Activated CD4-positive, alpha-beta memory T cell treated with anti-CD3 and anti-CD28 coated beads, Interleukin-2, amount 10 ng/mL, durations not matched to agents 7 days and 5 days (primary cell): ENCODE measurements at places on chromosomes 4 and X. TPM values are rescaled to one million over a fixed set of nuclear protein-coding genes. Genes with fewer than 3 reads are reported as not detected.

Gene ZFX
- 40.8 TPM for total RNA-seq

Gene NXF3
- total RNA-seq, result not detected

Gene SPANXA2
- not detected for total RNA-seq

Gene KCNE5
- total RNA-seq, result 0.38 TPM

Gene ARAP2
- 76.4 TPM for total RNA-seq

Gene APLN
- total RNA-seq, result 0.15 TPM

Gene ASB12
- total RNA-seq, result 0.38 TPM

DNA sequence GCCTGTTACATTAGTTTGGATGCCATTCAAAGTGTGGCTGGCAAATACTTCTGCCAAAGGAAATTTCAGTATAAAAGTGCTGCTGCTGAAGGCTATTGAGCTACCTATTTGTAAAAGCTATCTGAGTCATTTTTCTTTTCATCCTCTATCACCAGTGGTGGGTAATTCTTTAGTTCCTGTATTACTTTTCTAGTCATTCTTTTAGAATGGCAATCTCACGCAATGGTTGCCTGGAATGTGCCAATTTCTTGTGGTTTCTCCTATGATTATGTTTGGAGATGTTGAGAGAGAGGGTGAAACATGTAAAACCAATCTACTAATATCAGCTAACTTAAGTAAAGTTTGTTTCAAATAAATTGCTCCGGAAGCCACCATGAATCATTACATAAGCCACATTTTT lies 685.0 kb downstream of the RAPGEF2 start:
- H3K4me1 ChIP-seq, result no peaks in the 10 kb centered on the region
- no peaks in the 10 kb centered on the region for H3K36me3 ChIP-seq
- H3K4me3 ChIP-seq, result no peak overlapping the region
- DNase-seq, result no peak
- no peaks in the 10 kb centered on the region for H3K27me3 ChIP-seq
- H3K27ac ChIP-seq, result no peak overlapping the region

DNA sequence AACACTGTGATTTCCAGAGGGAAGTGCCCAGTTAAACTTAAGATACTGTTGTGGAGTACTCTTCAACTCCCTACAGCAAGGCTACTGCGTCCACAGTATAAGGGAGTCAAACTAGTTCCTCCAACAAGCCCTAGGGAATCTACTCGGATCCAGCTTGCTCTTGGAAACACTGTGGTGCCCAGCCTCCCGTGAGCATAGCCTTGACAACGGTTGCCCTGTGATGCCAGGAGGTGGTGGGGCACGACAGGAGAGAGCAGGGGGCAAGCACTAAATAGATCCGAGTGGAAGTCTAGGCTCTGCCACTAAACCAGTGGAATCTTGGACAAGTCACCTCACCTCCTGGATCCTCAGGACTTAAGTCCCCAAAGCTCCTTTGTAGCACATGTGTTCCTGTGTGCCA lies 45.6 kb downstream of the SMC1A start:
- H3K36me3 ChIP-seq, result peaks cover 45% of the 10 kb centered on the region
- no peak overlapping the region for H3K4me3 ChIP-seq
- no peaks in the 10 kb centered on the region for H3K27me3 ChIP-seq
- H3K4me1 ChIP-seq, result peaks cover 2% of the 10 kb centered on the region

GRCh38 chrX:42944381-42944998 lies 166.5 kb upstream of the PPP1R2C start:
- no peaks in the 10 kb centered on the region for H3K27me3 ChIP-seq
- H3K4me1 ChIP-seq, result peaks cover 90% of the 10 kb centered on the region
- DNase-seq, result peak; percentile 34

- H3K4me1 ChIP-seq, result no peaks in the 10 kb centered on the region
- no peak overlapping the region for H3K27ac ChIP-seq
- peaks cover 14% of the 10 kb centered on the region for H3K27me3 ChIP-seq
- no peak for DNase-seq
Observed at GRCh38 chr4:76596713-76597112, 161.7 kb downstream of the SHROOM3 start.

DNA sequence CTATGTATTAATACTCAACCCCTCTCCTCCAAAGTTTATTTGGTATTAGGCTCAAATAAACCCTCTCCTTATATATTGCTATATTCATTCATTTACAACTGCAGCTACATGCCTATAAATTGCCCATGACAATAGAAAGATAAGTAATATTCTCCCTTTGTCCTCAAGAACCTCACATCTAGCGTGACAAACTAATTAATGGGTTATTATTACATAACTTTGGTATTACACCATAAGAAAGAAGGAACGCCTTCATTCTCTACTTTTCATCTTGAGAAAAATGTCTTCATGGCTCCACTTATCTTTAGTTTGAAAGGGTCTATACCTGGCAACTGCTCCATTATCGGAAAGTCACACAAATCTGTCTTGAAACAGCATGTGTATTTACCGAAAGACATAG lies 157.7 kb upstream of the RASGEF1B start:
- H3K36me3 ChIP-seq, result no peaks in the 10 kb centered on the region
- no peak overlapping the region for H3K27ac ChIP-seq
- no peak overlapping the region for H3K4me3 ChIP-seq
- DNase-seq, result no peak
- no peaks in the 10 kb centered on the region for H3K4me1 ChIP-seq

GRCh38 chr4:7037425-7037824 lies 5.7 kb upstream of the TADA2B start:
- DNase-seq, result no peak
- H3K4me1 ChIP-seq, result peaks cover 10% of the 10 kb centered on the region
- H3K27me3 ChIP-seq, result peaks cover 8% of the 10 kb centered on the region
- peaks cover 3% of the 10 kb centered on the region for H3K36me3 ChIP-seq

DNA sequence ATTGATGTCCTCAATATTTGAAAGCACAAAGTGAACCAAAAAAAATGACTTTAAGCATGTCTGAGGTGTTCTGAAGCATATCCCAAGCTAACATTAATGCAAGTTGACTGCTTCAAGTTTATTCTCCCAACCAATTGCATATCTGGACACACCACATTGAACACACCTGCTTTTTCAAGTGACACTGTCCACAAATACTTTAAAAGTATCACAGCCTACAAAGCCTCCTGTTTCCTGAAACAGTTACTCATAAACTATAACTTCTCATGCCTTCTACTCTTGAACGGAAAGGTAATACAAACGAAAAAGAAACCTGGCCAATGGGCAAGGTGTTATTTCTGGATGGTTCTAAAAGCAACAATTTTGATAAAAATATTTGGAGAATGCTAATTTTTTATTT lies 1.1 kb downstream of the CDKL2 start:
- H3K4me1 ChIP-seq, result peaks cover 18% of the 10 kb centered on the region
- no peak for DNase-seq
- no peaks in the 10 kb centered on the region for H3K36me3 ChIP-seq
- no peak overlapping the region for H3K4me3 ChIP-seq
- no peaks in the 10 kb centered on the region for H3K27me3 ChIP-seq

DNA sequence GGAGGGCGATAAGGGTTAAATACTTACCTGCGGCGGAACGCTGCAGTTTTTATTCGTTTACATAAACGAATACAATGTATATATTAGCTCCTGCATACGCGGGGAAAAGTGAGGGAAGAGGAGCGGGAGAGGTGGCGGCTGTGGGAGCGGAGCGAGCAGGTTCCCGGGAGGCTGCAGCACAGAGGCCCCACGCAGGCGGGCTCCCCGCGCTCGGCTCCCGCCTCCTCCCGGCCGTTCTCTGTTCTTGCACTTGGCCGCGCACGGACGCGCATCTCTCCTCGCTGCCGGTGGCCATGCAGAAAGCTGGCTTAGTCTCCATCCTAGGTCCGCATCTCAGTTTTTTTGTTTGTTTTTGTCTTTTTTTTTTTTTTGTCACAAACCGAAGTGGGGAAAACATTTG lies 340.4 kb upstream of the FAT1 start:
- no peaks in the 10 kb centered on the region for H3K27me3 ChIP-seq
- no peaks in the 10 kb centered on the region for H3K36me3 ChIP-seq
- DNase-seq, result no peak

- DNase-seq, result no peak
- H3K27ac ChIP-seq, result no peak overlapping the region
- H3K27me3 ChIP-seq, result peaks cover 83% of the 10 kb centered on the region
Observed at GRCh38 chr4:185016946-185017758, 1.1 kb upstream of the HELT start.

DNA sequence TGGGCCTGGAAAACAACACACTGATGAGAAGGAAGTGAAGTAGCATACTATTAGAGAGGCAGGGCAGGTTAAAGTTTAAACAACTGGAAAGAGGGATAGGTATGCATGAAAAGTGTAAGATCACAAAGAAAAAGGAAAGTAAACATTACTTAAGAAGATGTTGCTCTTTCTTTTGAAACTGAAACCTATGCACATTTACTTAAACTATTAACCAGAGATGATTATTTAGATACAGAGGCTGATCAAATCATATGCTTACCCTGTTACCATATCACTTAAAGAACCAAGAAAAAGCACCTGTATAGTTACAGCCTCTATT lies 37.8 kb downstream of the NAP1L5 start:
- H3K27me3 ChIP-seq, result no peaks in the 10 kb centered on the region
- no peak overlapping the region for H3K27ac ChIP-seq
- H3K4me1 ChIP-seq, result peaks cover 11% of the 10 kb centered on the region

DNA sequence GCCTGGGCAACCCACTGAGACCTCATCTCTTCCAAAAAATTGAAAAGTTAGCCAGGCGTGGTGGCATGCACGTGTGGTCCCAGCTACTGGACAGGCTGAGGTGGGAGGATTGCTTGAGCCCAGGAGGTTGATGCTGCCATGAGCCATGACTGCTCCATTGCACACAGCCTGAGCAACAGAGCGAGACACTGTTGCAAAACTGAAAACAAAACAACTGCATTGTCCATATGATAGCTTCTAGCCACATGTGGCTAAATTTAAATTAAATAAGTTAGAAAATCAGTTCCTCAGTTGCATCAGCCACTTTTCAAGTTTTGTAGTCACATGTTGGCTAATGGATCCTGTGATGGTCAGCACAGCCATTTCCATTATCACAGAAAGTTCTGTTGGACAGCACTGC lies 67.9 kb downstream of the GAB1 start:
- H3K4me3 ChIP-seq, result no peak overlapping the region
- H3K27ac ChIP-seq, result no peak overlapping the region
- H3K4me1 ChIP-seq, result peaks cover 14% of the 10 kb centered on the region
- H3K27me3 ChIP-seq, result peaks cover 5% of the 10 kb centered on the region

DNA sequence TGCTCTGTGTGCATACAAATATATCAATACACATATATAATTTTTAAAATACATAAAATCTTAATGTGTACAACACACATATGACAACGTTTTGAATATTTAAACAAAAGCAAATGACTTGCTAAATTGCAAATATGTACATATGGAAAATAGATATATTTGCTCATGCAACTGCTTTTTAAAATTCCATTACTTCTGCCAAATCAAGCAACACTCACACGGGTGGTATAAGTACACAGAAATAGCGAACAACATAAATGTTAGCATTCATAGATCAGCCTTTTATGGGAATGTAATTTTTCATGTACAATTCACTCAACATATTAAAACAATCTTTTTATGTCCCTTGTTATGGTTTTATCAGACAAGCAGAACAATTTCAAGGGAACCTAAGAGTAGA lies 116.3 kb downstream of the DMD start:
- DNase-seq, result no peak
- no peaks in the 10 kb centered on the region for H3K4me1 ChIP-seq
- no peaks in the 10 kb centered on the region for H3K36me3 ChIP-seq
- no peaks in the 10 kb centered on the region for H3K27me3 ChIP-seq
- H3K27ac ChIP-seq, result no peak overlapping the region

DNA sequence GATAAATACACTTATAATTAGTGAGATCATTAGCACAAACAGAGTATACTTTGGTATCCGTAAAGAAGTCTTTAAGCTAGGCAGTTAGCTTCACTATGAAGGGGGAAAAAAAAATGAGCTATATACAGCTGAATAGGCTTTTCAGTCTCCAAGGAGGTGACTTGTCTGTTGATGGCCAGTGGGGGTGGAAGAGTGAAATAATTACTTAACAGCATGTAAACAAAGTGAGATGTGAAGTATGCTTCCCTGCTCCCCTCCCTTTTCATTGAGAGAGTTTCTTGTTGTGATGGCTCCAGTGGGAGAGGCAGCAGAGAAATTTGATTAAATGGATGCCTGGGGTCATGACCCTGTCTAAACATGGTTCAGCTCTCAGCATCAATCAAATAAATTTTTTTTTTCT lies 180.9 kb downstream of the DACH2 start:
- H3K4me3 ChIP-seq, result no peak overlapping the region
- no peaks in the 10 kb centered on the region for H3K4me1 ChIP-seq
- no peak for DNase-seq
- no peak overlapping the region for H3K27ac ChIP-seq

DNA sequence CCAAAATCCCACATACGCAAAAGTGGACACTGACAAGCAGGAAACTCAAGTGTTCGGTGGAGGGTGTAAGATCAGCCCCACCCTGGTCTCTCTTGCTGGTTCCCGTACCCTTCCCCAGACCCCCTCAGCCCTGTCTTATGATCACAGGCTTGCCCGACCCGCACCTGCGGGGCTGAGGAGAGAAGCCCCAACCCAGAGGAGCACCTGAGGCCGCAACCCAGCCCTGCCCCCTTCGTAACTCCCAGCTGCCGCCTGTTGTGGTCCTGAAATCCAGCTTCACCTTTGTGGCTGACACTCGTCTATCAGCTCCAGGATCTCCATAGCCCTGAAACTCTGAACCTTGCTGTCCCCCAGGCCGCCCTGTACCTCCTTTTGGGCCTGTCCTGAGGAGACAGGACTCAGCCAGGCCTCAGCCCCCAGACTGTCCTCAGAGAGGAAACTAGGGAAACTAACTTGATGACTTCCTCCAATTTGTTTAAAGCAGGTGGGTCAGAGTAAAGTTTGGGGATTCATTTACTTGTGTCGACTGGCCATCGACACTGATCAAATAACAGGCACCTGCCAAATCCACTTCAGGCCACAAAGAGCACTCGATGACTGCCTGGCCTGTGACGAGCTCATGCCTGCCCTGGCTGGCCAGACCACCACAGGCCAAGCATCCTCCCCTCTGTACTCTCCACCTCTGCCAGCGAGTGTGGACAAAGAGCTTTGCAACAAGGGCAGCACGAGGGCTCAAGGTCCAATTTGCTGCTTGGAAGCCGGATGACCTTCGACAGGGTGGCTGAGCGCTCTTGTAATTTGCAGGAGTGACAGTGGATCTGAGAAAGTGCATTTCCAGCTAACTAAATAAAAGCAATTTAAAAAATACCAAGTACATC lies 19.3 kb downstream of the DCTD start:
- peaks cover 42% of the 10 kb centered on the region for H3K36me3 ChIP-seq
- DNase-seq, result no peak
- no peak overlapping the region for H3K27ac ChIP-seq
- H3K27me3 ChIP-seq, result no peaks in the 10 kb centered on the region
- H3K4me1 ChIP-seq, result no peaks in the 10 kb centered on the region
- H3K4me3 ChIP-seq, result no peak overlapping the region

- H3K4me3 ChIP-seq, result no peak overlapping the region
- no peaks in the 10 kb centered on the region for H3K4me1 ChIP-seq
- no peak for DNase-seq
- H3K27me3 ChIP-seq, result no peaks in the 10 kb centered on the region
- no peak overlapping the region for H3K27ac ChIP-seq
Observed at GRCh38 chr4:23232987-23233386, 540.2 kb downstream of the GBA3 start.
